Fibroblast of lung (primary cell): ENCODE measurements at places on chromosomes 5 and 9. TPM values are rescaled to one million over a fixed set of nuclear protein-coding genes. Genes with fewer than 3 reads are reported as not detected.

DNA sequence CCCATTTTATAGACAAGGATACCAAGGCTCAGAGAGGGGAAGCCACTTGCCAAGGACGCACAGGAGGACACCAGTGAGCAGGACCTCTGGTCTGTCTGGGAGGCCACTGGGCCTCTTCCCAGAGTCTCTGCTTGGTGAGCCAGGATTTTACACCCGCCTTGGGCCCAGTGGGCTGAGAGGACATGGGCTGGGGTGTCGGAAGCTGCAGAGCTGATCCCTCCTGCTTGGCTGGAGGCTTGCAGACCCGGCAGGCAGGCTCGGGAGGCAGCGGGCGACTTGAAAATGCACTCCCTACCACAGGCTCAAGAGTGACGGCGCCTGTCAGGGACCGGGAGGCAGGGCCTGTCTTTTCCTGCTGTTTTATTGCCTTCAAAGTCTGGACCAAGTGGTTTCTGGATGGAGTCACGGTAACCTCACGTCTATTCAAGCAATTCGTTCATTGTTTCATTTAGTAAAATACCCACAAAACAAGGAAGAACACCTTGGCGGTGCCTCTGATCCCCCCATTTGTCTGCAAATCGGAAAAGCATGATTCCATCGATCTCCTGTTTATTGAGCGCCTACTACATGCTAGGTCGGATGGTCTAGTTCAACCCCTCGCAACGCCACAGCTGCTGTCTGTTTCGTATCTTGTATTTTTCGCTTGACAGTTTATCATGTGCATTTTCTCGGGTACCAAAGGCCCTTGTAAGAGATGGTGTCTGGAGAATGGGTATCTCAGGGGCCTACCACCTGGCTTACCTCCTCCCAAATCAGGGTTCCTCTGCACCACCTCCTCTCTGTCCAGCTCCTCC lies 108.1 kb upstream of the IER5L start:
- no peaks in the 10 kb centered on the region for H3K4me1 ChIP-seq
- no peaks in the 10 kb centered on the region for H3K36me3 ChIP-seq
- no peak overlapping the region for H3K4me3 ChIP-seq
- H3K27ac ChIP-seq: no peak overlapping the region
- peaks cover 6% of the 10 kb centered on the region for H3K27me3 ChIP-seq
- DNase-seq: no peak

Gene FGFR4
- 5.6 and 28.4 TPM in 2 replicates for polyA plus RNA-seq

Gene BARHL1
- not detected in 2 replicates for polyA plus RNA-seq

Gene SPATA6L
- 0.45 and 0.54 TPM in 2 replicates for polyA plus RNA-seq

Gene MELK
- 21.9 and 56.1 TPM in 2 replicates for polyA plus RNA-seq

Gene FOXD4L4
- 0.02 TPM in 1 of 2 replicates, not detected in the other for polyA plus RNA-seq

GRCh38 chr5:143198332-143198731 lies 205.2 kb downstream of the NR3C1 start:
- H3K4me1 ChIP-seq: peaks cover 7% of the 10 kb centered on the region
- H3K27me3 ChIP-seq: no peaks in the 10 kb centered on the region
- H3K4me3 ChIP-seq: no peak overlapping the region
- H3K36me3 ChIP-seq: no peaks in the 10 kb centered on the region
- no peak for DNase-seq

Gene FBP2
- polyA plus RNA-seq: not detected in 2 replicates

DNA sequence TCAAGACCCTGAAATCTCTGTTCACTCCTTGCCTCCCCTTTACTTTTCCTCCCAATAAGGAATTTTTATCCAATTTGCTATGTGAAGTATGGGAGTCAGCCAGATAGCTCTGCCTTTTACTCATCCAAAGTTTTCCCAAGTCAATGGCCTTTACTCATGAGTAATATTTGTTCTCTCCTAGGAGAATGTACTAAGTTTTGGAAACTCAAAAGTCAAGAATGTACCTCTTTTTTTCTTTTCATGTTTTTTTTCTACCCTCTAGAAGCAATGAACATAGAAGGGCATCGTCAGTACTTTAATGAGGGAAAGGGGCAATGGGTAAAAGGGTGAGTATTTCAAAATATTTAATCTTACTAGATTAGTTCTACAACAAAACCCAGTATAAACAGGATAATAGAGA lies 140.2 kb upstream of the SGCD start:
- H3K36me3 ChIP-seq: no peaks in the 10 kb centered on the region
- peak; percentile 46 for DNase-seq
- H3K27ac ChIP-seq: no peak overlapping the region
- no peaks in the 10 kb centered on the region for H3K4me1 ChIP-seq
- no peak overlapping the region for H3K4me3 ChIP-seq
- H3K27me3 ChIP-seq: no peaks in the 10 kb centered on the region

DNA sequence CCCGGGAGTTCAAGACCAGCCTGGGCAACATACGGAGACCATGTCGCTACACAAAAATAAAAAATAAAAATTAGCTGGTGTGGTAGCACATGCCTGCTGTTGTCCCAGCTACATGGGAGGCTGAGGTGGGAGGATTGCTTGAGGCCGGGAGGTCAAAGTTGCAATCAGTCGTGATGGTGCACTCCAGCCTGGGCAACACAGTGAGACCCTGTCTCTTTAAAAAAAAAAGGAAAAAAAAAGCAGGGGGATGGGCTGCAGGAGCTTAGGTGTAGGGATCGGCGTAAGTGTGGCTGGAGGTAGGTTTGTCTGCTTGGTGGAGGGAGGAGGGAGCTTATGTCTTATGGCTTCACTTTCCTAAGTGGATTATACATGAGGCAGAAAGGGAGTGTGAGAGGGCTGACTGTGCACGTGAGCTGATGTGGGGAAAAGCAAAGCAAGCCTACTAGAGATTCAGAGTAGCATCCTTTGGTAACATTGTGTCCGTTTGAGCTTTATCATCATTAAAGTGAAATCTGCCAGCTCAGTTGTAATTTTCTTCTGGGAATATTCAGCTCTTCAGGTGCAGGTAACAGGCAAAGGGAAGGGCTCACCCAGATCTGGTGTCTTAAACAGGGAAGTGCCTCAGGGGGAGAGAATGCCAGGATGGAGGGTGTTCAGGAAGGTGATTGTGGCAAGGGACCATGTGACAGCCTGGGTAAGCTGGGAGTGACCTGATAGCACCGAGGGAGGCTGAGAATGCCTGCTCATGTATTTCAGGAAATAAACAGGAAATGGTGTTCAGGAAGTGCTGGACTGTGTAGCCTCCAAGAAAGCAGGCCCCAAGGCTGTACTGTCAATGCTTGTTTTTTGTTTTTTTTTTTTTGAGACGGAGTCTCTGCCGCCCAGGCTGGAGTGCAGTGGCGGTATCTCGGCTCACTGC lies 17.6 kb upstream of the SETX start:
- H3K4me1 ChIP-seq: no peaks in the 10 kb centered on the region
- DNase-seq: no peak
- no peaks in the 10 kb centered on the region for H3K27me3 ChIP-seq
- no peak overlapping the region for H3K4me3 ChIP-seq
- peaks cover 6% of the 10 kb centered on the region for H3K36me3 ChIP-seq
- no peak overlapping the region for H3K27ac ChIP-seq

DNA sequence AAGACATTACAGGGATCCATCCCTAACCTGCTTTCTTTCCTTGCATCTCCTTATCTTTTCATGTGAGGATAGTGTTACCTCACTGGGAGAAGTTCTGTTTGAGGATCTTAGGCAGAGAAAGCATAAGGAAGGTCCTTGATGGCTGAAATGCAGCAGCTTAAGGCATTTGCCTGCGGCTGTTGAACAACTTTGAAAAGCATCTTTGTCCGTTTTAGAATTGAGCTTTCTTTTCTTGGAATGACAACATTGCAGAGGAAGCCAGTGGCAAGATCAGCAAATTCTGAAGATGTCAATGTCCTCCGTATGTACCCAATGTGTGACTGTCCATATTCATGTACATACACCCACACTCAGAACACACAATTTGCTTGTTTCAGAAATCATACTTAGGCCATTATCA lies 436.2 kb downstream of the GABRG2 start:
- no peak for DNase-seq
- H3K4me3 ChIP-seq: no peak overlapping the region
- H3K27me3 ChIP-seq: no peaks in the 10 kb centered on the region
- no peak overlapping the region for H3K27ac ChIP-seq

GRCh38 chr5:136992796-136993489 lies 506.2 kb downstream of the SPOCK1 start:
- H3K4me3 ChIP-seq: no peak overlapping the region
- no peak overlapping the region for H3K27ac ChIP-seq

DNA sequence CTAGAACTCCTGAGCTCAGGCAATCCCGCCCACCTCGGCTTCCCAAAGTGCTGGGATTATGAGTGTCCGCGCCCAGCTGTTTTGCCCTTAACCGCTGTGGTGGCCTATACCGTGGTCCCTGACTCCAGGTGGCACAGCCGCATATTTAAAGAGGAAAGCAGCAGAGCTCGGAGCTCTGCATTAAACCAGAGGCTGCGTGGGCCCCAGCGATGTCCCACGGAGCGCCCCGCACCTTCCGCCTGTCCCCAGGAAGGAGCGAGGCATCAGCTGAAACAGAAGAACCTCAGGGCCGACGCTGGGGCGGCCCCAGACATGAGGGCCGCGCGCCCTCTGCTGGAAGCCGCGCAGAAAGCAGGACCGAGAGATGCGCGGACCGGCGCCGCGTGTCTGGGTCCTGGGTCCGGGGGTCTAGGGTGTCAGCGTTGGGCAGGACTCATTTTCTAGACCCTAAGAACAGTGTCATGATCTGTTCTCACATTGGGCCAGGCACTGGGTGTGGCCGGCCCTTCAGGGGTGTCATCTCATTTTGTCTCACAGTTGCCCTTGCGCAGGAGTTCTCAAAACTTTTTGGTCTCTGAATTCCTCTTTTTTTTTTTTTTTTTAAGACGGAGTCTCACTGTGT lies 37.7 kb downstream of the LAMC3 start:
- H3K27ac ChIP-seq: no peak overlapping the region
- peaks cover 4% of the 10 kb centered on the region for H3K27me3 ChIP-seq
- DNase-seq: peak; percentile 59
- H3K36me3 ChIP-seq: no peaks in the 10 kb centered on the region

DNA sequence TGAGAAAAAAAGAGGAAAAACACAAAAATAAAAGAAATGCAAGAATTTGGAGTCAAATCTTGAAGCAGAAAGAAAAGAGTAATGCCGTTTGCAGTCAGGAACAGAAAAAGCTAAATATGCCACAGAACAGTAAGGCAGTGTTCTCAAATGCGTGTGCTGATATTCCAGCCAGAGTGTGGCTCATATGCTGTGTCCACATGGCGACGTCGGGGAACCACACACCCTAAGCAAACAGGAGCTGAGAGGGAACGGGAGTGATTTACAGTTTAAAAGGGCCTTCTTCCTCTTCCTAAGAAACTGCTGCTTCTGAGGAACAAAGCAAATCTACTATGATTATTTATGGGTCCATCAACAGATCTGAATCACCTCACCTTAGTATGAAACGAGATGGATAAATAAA lies 42.7 kb downstream of the DDX31 start:
- H3K4me3 ChIP-seq: no peak overlapping the region
- H3K27me3 ChIP-seq: no peaks in the 10 kb centered on the region
- H3K36me3 ChIP-seq: peaks cover 7% of the 10 kb centered on the region
- DNase-seq: no peak
- no peak overlapping the region for H3K27ac ChIP-seq
- no peaks in the 10 kb centered on the region for H3K4me1 ChIP-seq

DNA sequence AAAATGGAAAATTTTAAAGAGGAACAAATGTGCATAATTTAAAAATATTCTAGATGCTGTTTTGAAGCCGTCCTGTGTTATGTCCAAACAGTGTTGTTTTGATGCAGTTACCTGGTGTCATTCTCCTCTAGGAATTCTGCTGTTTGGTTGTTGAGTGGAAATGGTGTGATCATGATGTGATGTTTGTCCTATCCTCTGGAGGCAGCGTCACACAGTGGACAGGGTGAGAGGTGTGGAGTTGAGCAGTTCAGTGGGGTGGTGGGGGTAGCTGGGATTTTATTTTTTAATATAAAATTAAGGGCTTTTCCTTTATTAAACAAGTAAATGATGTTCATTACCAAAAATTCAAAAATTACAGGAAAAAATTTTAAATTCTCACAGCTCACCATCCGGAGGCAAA lies 31.2 kb downstream of the PRDM6 start:
- H3K36me3 ChIP-seq: no peaks in the 10 kb centered on the region
- no peak for DNase-seq
- H3K4me3 ChIP-seq: no peak overlapping the region

DNA sequence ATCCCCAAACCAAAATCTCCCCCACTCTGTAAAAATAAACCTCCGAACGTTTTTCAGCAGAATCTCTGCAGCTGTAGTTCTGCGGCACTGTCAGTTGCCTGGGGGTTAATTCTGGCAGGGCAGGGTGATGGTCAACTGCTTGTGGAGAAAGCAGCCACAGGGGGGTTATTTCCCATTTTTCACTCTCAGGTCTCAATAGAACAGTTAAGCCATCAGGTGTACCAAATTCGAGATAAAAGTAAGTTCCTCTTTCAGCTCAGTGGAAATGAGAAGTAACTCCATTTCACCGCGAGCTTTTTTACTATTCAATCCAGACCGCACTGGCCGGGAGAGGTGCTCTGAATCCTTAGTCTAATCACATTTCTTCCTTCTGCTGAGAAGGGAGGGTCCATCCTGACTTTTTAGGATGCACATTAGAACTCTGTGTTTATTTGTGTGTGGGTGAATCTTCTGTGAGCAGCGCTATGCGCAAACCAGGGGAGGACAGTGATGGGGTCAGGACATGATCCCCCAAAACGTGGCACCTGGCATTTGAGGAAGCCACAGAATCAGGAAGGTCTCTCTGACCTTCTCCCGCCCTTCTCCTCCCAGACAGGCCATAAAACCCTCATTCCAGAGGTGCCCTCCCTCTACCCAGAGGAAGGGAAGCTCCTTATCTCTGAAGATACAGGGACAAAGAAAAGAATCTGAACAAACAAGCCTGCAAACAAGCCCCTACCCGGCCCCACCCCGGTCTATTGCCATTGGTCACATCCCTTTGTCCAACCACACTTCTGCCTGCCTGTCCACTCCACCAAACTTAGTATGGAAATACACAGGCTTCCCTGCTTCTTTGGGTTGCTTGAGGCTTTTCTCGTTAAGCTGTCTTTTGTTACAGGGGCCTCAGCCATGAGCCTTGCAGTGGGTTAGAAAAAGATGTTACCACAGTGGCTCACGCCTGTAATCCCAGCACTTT lies 229.0 kb downstream of the ROR2 start:
- H3K27me3 ChIP-seq: no peaks in the 10 kb centered on the region
- DNase-seq: no peak
- no peak overlapping the region for H3K4me3 ChIP-seq
- no peak overlapping the region for H3K27ac ChIP-seq
- H3K36me3 ChIP-seq: no peaks in the 10 kb centered on the region

DNA sequence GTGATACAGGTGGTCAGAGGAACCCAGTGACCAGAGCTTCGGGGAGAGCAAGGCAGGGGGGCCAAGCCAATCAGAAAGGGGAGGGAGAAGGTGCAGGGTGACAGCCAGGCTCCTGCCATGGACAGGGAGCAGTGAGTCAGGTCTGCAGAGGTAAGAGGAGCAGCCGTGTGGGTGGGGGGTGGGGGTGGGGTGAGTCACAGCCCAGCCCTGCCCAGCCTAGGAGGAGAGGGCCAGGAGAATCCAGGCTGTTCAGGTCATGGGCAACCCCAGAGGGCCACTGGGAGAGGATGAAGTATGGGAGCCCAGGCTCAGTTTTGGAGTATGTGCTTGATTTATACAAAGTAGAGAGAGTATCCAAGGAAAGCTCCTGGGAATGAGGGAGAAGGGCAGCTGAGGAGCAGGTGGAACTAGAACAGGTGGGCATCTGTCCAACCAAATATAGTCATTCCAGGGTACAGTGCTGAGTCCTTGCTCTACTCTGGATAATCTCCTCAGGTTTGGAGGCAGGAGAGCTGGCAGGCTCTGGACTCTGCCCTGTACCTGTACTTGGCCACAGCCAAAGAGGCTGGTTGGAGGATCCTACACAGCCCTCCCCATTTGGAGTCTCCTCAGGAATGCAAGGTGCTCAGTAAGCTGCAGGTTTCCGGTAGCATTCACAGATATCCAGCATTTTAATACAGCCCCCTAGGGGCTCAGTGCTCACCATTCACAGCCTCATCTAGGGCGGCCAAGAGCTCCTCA lies 1.6 kb downstream of the HBEGF start:
- H3K4me3 ChIP-seq: peak overlapping the region; percentile 69
- H3K27me3 ChIP-seq: no peaks in the 10 kb centered on the region
